ENCODE measurements at places on chromosomes 2 and 18. TPM values are rescaled to one million over a fixed set of nuclear protein-coding genes. Genes with fewer than 3 reads are reported as not detected.

- DNase-seq = no peak
- H3K4me1 ChIP-seq = peaks cover 66% of the 10 kb centered on the region
- no peaks in the 10 kb centered on the region for H3K27me3 ChIP-seq
Measured at GRCh38 chr2:33068261-33068660, 121.5 kb downstream of the LTBP1 start.

GRCh38 chr2:182618672-182619079 lies 97.4 kb upstream of the DNAJC10 start:
- no peak overlapping the region for H3K4me3 ChIP-seq
- peaks cover 30% of the 10 kb centered on the region for H3K4me1 ChIP-seq
- no peak overlapping the region for H3K27ac ChIP-seq
- DNase-seq = no peak
- H3K27me3 ChIP-seq = no peaks in the 10 kb centered on the region
- no peaks in the 10 kb centered on the region for H3K36me3 ChIP-seq

DNA sequence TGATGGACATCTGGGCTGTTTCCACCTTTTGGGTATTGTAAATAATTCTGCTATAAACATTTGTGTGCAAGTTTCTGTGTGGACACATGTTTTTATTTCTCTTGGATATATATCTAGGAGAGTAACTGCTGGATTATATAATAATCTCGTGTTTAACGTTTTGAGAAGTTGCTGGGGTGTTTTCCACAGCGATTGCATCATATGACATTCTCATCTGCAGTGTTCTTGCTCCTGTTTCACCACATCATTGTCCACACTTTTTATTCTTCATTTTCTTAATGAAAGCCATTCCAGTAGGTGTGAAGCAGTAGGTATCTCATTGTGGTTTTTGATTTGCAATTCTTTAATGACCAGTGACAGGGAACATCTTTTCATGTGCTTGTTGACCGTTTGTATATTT lies 56.9 kb upstream of the ALKAL2 start:
- no peak for DNase-seq
- no peak overlapping the region for H3K4me3 ChIP-seq
- no peaks in the 10 kb centered on the region for H3K4me1 ChIP-seq
- H3K27ac ChIP-seq = no peak overlapping the region
- H3K27me3 ChIP-seq = no peaks in the 10 kb centered on the region

GRCh38 chr2:135151615-135152014 lies 99.5 kb downstream of the RAB3GAP1 start:
- no peaks in the 10 kb centered on the region for H3K27me3 ChIP-seq
- DNase-seq = no peak
- H3K27ac ChIP-seq = no peak overlapping the region
- H3K4me1 ChIP-seq = no peaks in the 10 kb centered on the region
- H3K36me3 ChIP-seq = peaks cover 15% of the 10 kb centered on the region
- H3K4me3 ChIP-seq = no peak overlapping the region

EPB41L3 gene
- 154 TPM for total RNA-seq

- no peak overlapping the region for H3K4me3 ChIP-seq
- H3K27me3 ChIP-seq = peaks cover 60% of the 10 kb centered on the region
- no peaks in the 10 kb centered on the region for H3K4me1 ChIP-seq
- DNase-seq = no peak
Measured at GRCh38 chr2:201883606-201884369, 77.5 kb downstream of the CDK15 start.

GRCh38 chr2:42386682-42387081 lies 25.7 kb upstream of the COX7A2L start:
- no peak overlapping the region for H3K27ac ChIP-seq
- no peak overlapping the region for H3K4me3 ChIP-seq
- H3K27me3 ChIP-seq = peaks cover 5% of the 10 kb centered on the region
- no peaks in the 10 kb centered on the region for H3K4me1 ChIP-seq
- no peak for DNase-seq

RHOB gene
- 830 TPM for total RNA-seq

DNA sequence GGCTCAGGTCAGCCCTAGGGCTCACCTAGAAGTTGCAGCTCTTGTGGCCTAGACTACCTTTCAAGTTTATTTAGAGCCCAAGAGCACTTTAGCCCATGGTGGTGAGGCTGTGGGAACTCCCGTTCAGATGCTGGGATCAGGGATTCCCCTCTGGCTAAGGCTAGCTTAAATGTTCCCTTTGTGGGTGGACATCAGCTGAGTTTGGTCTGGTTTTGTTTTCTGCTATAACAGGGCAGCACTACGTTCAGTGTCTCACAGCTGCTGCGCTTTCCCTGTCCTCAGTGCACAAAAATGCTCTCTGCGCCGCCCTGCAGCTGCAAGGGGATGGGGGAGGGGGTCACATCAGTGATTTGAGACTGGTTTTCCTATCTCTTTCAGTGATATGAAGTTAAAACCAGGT lies 170.5 kb upstream of the KCNJ3 start:
- H3K27ac ChIP-seq = no peak overlapping the region
- H3K36me3 ChIP-seq = no peaks in the 10 kb centered on the region
- no peaks in the 10 kb centered on the region for H3K27me3 ChIP-seq
- no peak overlapping the region for H3K4me3 ChIP-seq

- H3K27me3 ChIP-seq = no peaks in the 10 kb centered on the region
- H3K4me3 ChIP-seq = no peak overlapping the region
- peaks cover 6% of the 10 kb centered on the region for H3K4me1 ChIP-seq
- no peak for DNase-seq
- no peak overlapping the region for H3K27ac ChIP-seq
Measured at GRCh38 chr2:119856469-119856901, 96.8 kb downstream of the PTPN4 start.

MAL gene
- not detected for total RNA-seq

NOSTRIN gene
- total RNA-seq = not detected

DNA sequence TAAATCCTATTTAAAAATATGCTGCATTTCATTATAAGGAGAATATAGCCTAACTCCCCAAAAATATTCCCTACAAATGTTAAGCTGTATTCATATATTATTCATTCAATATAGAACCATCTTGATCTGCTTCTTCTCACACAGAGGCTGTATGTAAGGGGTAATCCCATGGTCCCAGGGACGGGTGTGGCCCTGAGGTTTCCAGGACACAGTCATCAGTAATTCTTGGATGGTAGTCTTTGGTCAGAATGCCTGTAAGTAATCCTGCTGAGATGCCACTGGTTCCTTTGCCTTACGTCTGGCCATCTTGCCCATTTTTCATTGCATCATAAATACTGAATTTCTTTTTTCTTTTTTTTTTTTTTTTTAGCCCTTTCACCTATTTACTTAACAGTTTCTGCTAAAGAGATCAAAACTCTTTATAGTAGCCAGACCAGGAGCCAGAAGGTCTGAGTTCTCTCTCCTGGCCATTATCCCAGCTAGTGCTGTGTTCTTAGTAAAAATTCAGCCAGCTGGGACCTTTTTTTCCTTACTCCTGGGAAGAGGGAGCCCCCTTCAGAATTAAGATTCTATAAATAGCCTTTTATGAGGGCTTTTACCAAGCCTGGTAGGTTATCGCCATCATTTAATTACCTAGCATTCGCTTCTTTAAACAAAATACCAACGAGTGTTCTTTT lies 134.9 kb downstream of the SOX11 start:
- DNase-seq = no peak

DNA sequence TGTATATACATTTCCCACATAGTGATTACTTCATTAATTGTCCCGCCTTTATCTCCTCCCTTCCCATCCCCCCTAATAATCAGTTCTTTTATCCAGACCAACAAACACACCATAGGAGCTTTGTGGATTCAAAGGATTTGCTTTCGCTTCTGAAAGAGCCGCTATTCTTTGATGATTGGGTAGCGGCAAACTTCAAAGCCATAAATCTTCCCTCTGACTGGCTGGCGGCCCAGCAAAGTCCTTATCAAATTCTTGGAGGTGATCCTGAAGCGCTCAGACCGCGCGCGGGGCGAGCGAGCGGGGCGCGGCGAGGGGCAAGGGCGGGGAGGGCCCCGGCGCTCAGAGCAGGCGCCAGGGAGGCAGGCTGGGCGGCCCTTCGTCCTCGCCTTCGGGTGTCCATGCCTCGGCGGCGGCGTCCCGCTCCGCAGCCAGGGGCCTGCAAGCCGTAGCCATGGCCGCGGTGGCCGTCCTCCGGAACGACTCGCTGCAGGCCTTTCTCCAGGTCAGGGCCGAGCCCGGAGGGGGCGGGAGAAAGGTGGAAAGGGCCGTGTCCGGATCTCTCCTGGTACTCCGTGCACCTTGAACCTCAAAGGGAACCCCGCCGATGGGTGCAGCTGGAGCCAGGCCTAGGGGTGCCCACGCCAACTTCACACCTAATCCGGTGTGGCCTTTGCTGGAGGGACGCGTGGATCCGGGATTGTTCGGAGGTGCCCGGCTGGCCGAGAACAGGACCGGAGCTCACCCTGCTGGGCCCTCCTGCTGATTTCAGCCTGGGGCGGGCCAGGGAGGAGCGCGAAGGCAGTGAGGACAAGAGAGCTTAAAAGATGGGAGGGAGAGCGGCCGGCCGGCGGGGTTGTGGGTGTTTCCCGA lies at the start of gene SP5:
TSS of gene SP5 (plus strand) at position 276 of the 870 bp plus-strand sequence. CDS start at position 452, 176 bp downstream.
- peaks cover 19% of the 10 kb centered on the region for H3K4me1 ChIP-seq
- no peaks in the 10 kb centered on the region for H3K36me3 ChIP-seq
- no peak within 1 kb of the TSS for H3K27ac ChIP-seq
- DNase-seq = peak; percentile 49

GRCh38 chr2:164778723-164779122 lies 62.9 kb downstream of the COBLL1 start:
- DNase-seq = no peak
- no peaks in the 10 kb centered on the region for H3K36me3 ChIP-seq
- no peak overlapping the region for H3K27ac ChIP-seq
- H3K27me3 ChIP-seq = no peaks in the 10 kb centered on the region
- peaks cover 14% of the 10 kb centered on the region for H3K4me1 ChIP-seq
- H3K4me3 ChIP-seq = no peak overlapping the region

CRYBA2 gene
- not detected for total RNA-seq

DNA sequence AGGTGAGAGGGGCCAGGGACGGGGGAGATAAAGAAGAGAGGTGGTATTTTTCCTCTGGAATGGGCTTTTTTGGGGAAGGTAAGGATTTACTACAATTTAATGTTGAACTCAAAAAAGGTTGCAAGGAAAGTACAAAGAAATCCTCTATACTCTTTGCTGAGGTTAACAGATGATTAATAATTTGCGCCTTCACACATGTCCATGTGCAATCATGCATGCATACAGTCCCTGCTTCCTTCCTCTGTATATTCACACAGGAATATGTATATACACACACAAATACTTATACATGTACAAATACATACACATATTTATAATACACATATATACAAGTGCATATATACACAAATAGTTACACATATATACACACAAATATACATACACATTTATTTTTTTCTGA lies 193.4 kb downstream of the NBAS start:
- no peaks in the 10 kb centered on the region for H3K4me1 ChIP-seq
- no peaks in the 10 kb centered on the region for H3K36me3 ChIP-seq
- no peak overlapping the region for H3K27ac ChIP-seq
- no peak overlapping the region for H3K4me3 ChIP-seq
- no peaks in the 10 kb centered on the region for H3K27me3 ChIP-seq
- DNase-seq = no peak

- no peaks in the 10 kb centered on the region for H3K4me1 ChIP-seq
- H3K4me3 ChIP-seq = no peak overlapping the region
- DNase-seq = no peak
- no peaks in the 10 kb centered on the region for H3K27me3 ChIP-seq
Measured at GRCh38 chr18:49911427-49911826, 98.1 kb upstream of the ACAA2 start.

GRCh38 chr2:196361606-196362326 lies 190.4 kb upstream of the STK17B start:
- peak; percentile 85 for DNase-seq
- no peaks in the 10 kb centered on the region for H3K27me3 ChIP-seq
- peaks cover 58% of the 10 kb centered on the region for H3K4me1 ChIP-seq
- H3K4me3 ChIP-seq = peak overlapping the region; percentile 94

DNA sequence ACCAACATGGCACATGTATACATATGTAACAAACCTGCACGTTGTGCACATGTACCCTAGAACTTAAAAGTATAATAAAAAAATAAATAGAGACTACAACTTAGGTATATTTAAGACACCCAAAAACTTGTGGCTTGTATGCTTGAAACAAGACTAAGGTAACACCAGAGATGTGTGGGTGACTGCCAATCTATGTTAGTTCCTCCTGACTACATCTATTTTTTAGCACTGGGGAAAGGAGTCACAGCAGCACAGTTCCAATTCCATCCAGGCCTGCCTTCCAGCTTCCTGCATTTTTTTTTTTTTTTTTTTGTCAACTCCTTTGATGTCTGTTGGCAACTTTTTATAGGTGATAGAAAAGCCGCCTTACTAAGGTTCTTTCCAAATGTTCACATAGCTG lies 18.2 kb downstream of the C2orf69 start:
- no peak for DNase-seq
- peaks cover 15% of the 10 kb centered on the region for H3K36me3 ChIP-seq
- peaks cover 4% of the 10 kb centered on the region for H3K4me1 ChIP-seq
- H3K27me3 ChIP-seq = no peaks in the 10 kb centered on the region
- no peak overlapping the region for H3K27ac ChIP-seq

- H3K4me1 ChIP-seq = no peaks in the 10 kb centered on the region
- no peak overlapping the region for H3K4me3 ChIP-seq
- H3K36me3 ChIP-seq = no peaks in the 10 kb centered on the region
- H3K27ac ChIP-seq = no peak overlapping the region
- H3K27me3 ChIP-seq = peaks cover 1% of the 10 kb centered on the region
Measured at GRCh38 chr18:10490401-10491165, 35.2 kb upstream of the NAPG start.

DNA sequence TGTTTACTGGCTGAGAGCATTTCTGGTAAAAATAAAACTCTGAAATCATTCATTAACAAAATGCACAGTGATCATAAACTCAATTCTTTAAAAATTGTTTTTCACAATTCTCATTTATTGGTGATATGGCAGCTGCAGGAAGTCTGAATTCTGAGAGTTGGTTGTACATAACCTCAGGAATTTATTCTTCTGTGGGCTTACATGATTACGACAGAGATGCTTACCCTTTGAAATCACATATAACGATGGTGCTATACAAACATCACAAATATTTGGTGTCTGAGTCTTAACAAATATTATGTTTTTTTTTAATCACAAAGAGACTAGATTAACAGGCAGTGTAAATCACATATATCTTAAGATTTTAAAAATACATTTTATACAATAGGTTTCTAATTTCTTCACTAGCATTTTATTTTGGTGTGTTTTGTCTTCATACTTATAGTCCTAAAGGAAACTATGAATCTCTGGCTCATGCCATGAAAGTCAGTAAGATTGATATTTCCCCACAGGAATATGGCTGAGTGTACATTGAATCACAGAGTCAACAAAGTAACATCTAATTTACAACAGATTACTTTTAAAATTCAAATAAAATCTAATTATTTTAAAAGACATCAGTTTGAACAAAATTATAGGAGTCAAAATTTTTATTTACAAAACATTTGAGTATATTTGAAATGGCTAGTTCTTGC lies 318.8 kb upstream of the THUMPD2 start:
- peaks cover 11% of the 10 kb centered on the region for H3K4me1 ChIP-seq
- H3K27me3 ChIP-seq = no peaks in the 10 kb centered on the region
- no peaks in the 10 kb centered on the region for H3K36me3 ChIP-seq
- DNase-seq = no peak

GRCh38 chr2:222320436-222321395 lies 21.9 kb upstream of the PAX3 start:
- DNase-seq = peak; percentile 35
- peak overlapping the region; percentile 15 for H3K4me3 ChIP-seq
- H3K4me1 ChIP-seq = peaks cover 16% of the 10 kb centered on the region
- no peak overlapping the region for H3K27ac ChIP-seq

ANKRD62 gene
- not detected for total RNA-seq

GPR45 gene
- total RNA-seq = not detected
